ENCODE measurements at places on chromosomes 16 and 17. TPM values are rescaled to one million over a fixed set of nuclear protein-coding genes. Genes with fewer than 3 reads are reported as not detected.
A peak's percentile ranks its signal among the peaks of the same experiment; 100 is the strongest.

- DNase-seq = no peak
Measured at GRCh38 chr16:75108792-75109731, 7.5 kb downstream of the LDHD start.

GRCh38 chr17:57557834-57558681 is 187.0 kb downstream of the CCDC182 start:
- DNase-seq = no peak

- DNase-seq = no peak
Measured at GRCh38 chr16:71637398-71637797, 11.4 kb downstream of the MARVELD3 start.

- no peak for DNase-seq
Measured at GRCh38 chr16:86088287-86088686, 189.3 kb downstream of the IRF8 start.

DNA sequence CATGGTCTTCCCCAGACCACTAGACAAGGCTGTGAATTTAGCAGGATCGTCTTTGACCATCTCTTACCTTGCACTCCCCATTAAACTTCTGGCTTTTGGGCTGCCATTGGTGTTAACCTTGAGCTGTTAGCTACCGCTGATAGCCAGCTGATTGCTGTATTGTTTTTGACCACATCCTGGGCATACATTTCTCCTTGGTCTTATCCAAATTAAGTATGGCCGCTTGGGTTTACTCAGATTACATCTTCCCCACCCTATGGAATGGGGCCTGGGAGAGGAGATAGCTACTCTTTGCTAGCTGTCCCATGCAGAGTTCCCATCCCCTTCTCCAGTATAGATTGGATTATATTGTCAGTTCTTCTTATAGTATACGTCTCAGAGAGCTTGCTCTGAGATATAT is 270.4 kb upstream of the ELAC2 start:
- no peak for DNase-seq

- DNase-seq = no peak
Measured at GRCh38 chr16:565419-566330, 1.1 kb upstream of the NHLRC4 start.

GRCh38 chr16:19757026-19757425 is 39.0 kb downstream of the IQCK start:
- DNase-seq = no peak

- no peak for DNase-seq
Measured at GRCh38 chr17:81027591-81028505, 7.1 kb upstream of the BAIAP2 start.

DNA sequence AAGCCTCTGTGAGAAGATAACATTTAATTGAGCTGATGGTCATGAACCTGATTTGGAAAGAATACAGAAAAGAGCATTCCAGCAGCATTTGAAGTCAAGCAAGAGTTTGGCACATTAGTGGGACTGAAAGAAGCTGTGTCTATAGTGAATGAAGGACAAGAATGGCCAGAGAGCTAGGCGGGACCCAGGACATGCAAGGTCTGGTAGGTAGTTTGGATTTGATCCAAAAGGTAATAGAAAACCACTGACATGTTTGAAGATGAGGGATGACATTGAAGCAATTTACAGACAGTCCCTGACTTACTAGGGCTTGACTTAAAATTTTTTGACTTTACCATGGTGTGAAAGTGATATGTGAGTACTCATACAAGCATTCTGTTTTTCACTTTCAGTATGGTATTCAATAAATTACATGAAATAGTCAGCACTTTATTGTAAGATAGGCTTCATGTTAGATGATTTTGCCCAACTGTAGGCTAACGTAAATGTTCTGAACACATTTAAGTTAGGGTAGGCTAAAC is 7.6 kb downstream of the CYB5B start:
- no peak for DNase-seq

GRCh38 chr16:53433930-53434376 is 318 bp upstream of the RBL2 start:
- DNase-seq = peak; percentile 58

DNA sequence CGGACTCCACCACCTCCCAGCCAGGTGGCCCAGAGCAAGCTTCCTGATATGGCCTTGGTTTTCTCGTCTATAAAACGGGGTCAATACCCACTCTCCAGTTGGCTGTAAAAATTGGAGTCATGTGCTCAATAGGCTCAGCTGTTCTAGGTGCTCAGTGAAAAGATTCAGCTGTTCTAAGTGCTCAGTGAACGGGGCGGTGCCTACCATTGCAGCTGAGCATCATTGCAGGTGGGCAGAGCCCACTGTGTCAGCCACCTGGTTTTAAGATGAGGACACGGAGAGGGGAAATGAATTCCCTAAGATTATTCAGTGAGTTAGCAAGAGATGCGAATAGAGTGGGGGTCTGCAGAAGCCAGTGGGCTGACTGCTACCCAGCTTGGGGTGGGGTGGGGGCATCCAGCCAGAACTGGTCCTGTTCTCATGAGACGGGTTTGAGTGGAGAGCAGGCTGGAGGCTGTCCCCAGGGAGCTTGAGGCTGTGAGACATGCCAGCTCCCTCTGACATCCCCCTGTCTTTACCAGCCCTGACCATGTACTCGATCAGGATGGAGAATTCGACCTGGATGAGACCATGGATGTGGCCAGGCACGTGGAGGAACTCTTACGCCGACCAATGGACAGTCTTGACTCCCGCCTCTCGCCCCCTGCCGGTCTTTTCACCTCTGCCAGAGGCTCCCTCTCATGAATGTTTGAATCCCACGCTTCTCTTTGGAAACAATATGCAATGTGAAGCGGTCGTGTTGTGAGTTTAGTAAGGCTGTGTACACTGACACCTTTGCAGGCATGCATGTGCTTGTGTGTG is 21.9 kb downstream of the STAT5A start:
- DNase-seq = no peak

DNA sequence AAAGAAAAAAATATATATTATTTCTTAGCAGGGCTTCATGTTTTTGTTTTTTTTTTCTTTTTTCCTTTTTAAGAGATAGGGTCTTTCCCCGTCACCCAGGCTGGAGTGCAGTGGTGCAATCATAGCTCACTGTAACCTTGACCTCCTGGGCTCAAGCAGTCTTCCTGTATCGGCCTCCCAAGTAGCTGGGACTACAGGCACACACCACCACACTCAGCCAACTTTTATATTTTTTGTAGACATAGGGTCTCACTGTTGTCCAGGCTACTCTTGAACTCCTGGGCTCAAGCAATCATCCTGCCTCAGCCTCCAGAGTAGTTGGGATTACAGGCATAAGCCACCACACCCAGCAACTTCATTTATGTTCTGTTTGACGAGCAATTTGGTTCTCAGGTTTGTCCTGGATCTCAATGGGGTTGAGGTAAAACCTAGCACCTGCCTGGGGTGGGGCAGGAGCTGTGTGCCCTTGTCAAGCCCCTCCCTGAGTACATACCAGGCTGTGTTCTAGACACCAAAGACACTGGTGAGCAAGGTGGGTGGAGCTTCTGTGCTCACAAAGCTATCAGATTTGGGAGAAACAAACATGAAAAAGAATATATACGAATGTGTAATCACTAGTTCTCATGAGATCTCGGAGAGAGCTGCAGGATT is 19.2 kb downstream of the GPT2 start:
- no peak for DNase-seq

DNA sequence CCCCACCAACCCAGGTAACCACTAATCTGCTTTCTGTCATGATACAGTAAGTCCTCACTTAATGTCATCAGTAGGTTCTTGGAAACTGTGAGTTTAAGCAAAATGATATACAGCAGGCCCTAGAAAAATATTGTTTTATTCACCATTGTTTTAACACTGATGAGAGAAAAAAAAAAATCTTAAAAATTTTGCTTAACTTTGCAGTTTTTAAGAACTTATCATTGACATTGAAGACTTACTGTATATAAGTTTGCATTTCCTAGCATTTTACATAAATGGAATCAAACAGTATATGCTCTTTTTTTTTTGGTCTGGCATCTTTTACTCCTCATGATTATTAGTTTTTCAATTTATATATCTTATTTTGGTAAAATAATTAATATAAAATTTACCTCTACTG is 19.5 kb upstream of the CLTC start:
- DNase-seq = no peak

GRCh38 chr17:67481808-67482207 is 104.7 kb downstream of the PITPNC1 start:
- DNase-seq = no peak

- DNase-seq = no peak
Measured at GRCh38 chr16:14056970-14057369, 14.1 kb upstream of the MRTFB start.

DNA sequence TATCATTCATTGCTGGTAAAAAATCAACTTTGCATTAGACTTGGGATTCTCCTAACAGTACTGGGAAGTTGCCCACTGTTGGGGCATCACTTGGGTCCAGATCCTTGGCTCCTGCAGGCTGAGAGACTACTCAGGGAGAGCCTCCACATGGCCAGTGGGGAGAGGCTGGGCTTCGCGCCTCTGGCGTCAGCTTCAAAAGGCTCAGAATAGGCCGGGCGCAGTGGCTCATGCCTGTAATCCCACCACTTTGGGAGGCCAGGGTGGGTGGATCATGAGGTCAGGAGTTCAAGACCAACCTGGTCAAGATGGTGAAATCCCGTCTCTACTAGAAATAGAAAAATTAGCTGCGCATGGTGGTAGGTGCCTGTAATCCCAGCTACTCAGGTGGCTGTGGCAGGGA is 3.4 kb upstream of the CSHL1 start:
- DNase-seq = no peak

GRCh38 chr17:17741349-17742023 is 60.2 kb downstream of the RAI1 start:
- DNase-seq = no peak

- DNase-seq = no peak
Measured at GRCh38 chr17:28706471-28707338, 5.0 kb downstream of the PROCA1 start.

- no peak for DNase-seq
Measured at GRCh38 chr17:17515934-17516930, 20.0 kb upstream of the RASD1 start.

DNA sequence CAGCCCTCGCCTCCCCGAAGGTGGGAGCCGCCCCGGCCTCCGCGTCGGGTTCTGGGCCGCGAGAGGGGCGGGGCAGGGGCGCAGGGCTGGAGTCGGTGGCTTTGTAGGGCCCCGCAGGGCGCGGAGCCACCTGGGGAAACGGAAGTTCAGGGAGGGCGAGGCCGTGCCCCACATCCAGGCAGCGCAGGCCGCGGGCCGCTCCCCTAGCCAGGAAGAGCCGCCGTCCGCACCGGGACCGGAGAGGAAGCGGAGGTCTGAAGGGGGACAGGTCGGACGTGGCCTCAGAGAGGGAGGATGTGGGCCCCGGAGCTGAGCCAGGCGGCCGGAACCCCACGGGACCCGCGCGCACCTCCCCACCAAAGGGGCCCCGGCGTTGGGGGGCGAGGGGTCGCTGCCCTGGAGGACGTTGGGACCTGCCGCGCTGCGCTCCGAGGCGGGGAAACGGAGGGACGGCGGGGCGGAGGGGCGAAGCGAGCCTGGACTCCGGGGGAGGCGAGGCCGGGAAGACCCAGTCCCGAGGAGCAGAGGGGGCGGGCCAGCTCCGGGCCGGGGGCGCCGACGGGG is 482 bp upstream of the SLC16A3 start:
- no peak for DNase-seq

GRCh38 chr17:56599566-56599965 is 6.1 kb downstream of the NOG start:
- DNase-seq = no peak

DNA sequence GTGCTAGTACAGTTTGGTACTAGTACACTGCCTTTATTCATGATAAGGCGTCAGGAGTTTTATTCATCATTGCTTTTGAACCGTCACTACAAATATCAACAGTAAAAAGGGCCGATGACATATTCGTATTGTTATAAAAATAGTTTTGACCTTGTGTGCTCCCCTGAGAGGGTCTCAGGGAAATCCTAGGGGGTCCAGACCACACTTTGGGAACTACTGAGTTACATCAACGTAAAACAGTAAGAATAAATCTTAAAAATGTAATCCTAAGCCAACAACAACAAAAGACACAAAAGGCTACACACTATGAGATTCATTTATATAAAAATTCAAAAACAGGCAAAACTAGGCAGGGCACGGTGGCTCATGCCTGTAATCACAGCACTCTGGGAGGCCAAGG is 11.2 kb downstream of the MYH10 start:
- DNase-seq = no peak

DNA sequence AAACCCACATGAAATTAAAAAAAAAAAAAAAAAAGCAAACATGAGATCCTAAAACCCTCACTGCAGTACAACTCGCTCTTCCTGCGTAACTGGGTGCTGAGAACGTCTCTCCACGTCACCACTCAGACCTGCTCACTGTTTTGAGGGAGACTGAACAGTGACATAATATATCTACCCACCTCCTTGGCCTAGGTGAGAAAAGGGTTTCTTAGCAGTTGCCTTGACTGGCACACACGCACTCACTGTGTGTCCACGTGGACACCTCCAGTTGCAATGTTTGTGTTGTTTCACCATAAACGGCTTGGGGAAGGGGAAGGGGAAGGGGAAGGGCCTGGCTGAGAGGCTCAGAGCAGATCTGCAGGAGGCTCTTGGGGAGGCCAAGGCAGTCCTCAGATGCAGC is 32.0 kb downstream of the FANCA start:
- no peak for DNase-seq

DNA sequence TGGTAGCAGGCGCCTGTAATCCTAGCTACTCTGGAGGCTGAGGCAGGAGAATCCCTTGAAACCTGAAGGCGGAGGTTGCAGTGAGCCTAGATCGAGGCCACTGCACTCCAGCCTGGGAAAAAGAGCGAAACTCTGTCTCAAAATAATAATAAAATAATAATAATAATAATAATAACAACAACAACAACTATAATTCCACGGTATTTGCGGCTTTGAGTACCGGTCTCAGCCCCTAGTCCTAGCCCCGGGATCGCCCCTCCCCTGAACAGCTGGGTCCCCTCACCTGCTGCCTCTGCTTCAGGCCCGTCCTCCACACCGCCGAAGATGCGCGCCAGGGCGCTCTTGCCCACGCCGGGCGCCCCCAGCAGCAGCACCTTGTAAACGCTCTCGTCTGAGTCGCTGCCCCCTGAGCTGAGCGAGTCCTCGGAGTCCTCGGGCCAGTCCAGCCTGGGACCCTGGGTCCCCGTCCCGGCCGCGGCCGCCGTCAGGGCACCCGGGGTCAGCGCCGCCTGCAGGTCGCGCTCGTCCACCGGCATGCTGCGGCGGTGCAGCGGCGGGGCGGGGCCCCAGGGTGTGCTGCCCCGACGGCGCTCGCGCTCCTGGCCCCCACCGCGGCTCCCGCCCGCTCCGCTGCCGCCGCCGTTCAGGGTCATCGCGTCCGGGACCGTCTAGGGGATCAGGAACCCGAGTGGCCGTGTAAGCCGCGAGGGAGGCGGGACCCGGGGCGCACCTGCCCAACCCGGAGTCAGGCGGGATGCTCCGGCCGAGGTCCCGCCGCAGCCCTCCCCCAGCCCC is 611 bp downstream of the RRAD start:
- DNase-seq = no peak

- DNase-seq = no peak
Measured at GRCh38 chr16:4876646-4877379, 29.5 kb downstream of the UBN1 start.

The CCDC43 gene
- total RNA-seq = 27.4 TPM

The EPN3 gene
- 4.4 TPM for total RNA-seq

The CD300E gene
- 0.42 TPM for total RNA-seq

The CHRNE gene
- 0.79 TPM for total RNA-seq

The KRTAP9-4 gene
- total RNA-seq = not detected

The TBC1D3K gene
- not detected for total RNA-seq

The HAPSTR1 gene
- 69.1 TPM for total RNA-seq

The ITGAL gene
- 4.1 TPM for total RNA-seq

The KRT33B gene
- not detected for total RNA-seq

The DPEP3 gene
- total RNA-seq = not detected

The APOBR gene
- 0.69 TPM for total RNA-seq

The CCL5 gene
- 0.58 TPM for total RNA-seq

The SOX9 gene
- total RNA-seq = 3.2 TPM

Data from urinary bladder (tissue), 4 donors.